ENCODE measurements at places on chromosomes 7 and 10.

DNA sequence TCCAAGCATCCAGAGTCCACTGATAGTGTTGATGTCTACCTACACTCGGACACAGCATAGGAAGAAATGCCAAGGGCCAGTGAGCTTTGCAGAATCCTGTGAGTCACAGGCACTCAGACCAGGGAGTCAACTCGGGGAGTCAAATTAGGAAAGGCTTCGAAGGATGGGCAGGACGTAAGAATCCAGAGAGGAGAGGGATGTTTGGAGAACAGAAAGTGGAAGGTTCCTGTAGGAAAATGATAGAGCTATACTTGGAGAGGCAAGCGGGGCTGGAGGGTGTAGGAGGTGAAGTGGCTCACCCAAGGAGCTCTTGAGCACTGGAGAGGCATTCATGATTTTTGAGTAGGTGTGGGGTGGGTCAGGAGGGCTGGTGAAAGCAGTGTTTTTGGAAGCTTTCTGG is 3.0 kb downstream of the ZYX start:
- DNase-seq, result no peak

- DNase-seq, result no peak
Observed at GRCh38 chr7:151867912-151868311, 9.0 kb downstream of the PRKAG2 start.

- peak; percentile 76 for DNase-seq
Observed at GRCh38 chr7:2637505-2638223, 5.9 kb downstream of the TTYH3 start.

DNA sequence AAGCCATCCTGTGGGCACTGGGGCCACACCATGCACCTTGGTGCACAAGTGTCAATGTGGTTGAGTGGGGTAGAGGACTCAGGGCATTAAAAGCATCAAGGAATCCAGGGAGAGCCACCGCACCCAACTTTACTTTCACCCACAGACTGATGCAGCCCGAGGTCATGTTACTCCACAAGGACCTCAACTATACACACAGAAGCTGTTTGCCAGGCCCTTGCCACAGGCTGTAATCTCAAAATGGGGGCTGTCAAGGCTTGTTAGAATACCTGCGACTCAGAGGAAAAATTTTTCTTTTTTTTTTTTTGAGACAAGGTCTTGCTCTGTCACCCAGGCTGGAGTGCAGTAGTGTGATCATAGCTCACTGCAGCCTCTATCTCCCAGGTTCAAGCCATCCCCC is 26.5 kb upstream of the KCTD7 start:
- DNase-seq, result no peak

- DNase-seq, result peak; percentile 77
Observed at GRCh38 chr7:29194594-29195427, at the start of gene CHN2. CHN2 (plus strand) TSS chr7:29194775.

DNA sequence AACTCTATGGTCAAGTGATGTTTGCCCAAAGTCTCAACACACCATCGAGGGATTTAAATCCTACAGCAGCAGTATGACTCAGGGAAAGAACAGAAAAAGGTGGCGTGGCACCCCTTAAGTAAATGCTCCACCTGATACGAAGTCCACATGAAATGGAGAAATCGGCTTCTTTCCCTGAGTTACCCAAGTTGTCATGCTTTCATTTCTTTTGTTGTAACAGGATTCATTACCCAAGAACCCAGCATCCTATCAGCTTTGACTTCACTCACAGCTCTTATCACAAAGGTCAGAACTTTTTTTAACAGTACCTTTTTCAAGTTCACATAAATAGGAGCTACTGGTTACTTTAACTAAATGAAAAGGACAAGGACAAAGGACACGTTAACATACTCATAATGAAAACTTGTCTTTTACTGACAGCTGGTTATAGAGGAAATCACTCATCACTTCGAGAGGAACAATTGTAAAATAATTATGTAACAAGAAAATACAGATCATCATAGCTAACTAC is 219.8 kb upstream of the FRMD4A start:
- DNase-seq, result no peak

GRCh38 chr10:3452683-3453361 is 280.2 kb upstream of the PITRM1 start:
- DNase-seq, result no peak

DNA sequence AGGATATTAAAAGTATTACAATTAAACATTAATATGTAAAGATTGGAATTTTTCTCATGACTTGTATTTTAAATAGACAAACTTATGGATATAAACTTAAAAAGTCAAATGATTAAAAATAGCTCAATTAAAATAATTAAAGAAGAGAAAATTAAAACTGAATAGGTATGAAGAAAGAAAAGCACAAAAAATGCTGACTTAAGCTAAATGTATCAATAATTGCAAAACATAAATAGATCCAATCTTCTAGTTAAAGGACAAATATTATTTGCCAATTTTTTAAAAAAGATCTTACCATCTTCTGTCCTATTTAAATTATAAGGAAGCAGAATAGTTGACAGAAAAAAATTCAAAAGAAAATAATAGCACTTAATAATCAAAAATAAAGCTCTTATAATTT is 646.3 kb upstream of the ANKRD30A start:
- DNase-seq, result no peak

DNA sequence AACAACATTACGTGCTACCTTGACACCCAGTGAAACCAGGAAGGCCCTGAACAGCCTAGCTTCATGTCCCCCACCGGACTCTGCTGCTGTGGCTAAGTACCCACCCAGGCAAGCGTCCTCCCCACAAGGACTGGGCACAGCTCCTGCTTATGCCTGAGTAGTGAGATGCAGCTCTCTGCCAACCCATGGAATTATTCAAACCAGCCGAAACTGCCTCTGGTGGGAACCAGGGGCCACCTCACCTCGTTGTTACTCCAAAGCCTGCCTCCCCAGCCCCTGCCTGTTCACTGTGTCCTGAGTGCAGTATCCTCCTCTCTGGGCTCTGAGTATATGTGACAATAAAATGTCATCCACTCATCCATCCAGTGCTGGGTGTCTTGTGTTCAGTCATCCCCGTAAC is 52.4 kb downstream of the CAMK2B start:
- no peak for DNase-seq

GRCh38 chr7:33986951-33987947 is 81.9 kb downstream of the BMPER start:
- no peak for DNase-seq

DNA sequence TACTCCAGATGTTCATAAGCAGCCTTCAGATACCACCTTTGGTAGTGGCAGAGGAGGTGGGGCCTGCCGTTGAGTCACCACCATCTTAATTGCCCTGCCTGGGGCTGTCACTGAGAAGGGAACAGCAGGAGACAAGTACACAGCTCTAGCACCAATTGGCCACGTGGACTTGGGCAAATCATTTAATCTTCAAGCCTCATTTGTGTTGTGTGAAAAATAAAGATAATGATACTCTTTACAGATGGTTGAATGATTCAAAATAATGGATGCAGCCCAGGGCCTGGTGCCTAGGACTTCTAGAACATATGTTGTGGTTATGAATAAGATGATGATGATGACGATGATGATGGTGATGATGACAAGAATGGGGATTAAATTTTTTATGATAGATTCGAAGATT is 111.9 kb upstream of the ADAM12 start:
- DNase-seq, result no peak

GRCh38 chr10:51532044-51532443 is 167.4 kb downstream of the CSTF2T start:
- DNase-seq, result no peak

DNA sequence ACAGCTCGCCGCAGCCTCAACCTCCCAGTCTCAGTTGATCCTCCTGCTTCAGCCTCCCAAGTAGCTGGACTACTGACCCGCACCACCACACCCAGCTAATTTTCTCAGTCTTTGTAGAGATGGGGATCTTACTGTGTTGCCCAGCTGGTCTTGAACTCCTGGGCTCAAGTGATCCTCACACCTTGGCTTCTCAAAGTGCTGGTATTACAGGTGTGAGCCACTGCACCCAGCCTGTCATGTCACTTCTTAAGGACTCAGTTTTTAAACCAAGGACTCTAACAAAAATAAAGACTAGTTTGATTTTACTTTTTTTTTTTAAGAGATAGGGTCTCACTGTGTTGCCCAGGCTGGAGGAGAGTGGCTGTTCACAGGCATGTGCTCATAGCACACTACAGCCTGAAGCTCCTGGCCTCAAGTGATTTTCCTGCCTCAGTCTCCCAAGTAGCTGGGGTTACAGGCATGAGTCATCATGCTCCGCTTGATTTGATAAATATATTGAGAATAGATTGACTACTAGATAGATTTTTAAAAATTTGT is 16.5 kb upstream of the PPP3CB start:
- no peak for DNase-seq

GRCh38 chr7:148726385-148726784 is 27.7 kb downstream of the CUL1 start:
- DNase-seq, result no peak

- DNase-seq, result no peak
Observed at GRCh38 chr7:105044449-105045070, 30.6 kb downstream of the KMT2E start.

GRCh38 chr10:79936625-79937615 is 12.0 kb downstream of the SFTPD start:
- DNase-seq, result no peak

- no peak for DNase-seq
Observed at GRCh38 chr7:136163340-136163801, 186.2 kb upstream of the MTPN start.

DNA sequence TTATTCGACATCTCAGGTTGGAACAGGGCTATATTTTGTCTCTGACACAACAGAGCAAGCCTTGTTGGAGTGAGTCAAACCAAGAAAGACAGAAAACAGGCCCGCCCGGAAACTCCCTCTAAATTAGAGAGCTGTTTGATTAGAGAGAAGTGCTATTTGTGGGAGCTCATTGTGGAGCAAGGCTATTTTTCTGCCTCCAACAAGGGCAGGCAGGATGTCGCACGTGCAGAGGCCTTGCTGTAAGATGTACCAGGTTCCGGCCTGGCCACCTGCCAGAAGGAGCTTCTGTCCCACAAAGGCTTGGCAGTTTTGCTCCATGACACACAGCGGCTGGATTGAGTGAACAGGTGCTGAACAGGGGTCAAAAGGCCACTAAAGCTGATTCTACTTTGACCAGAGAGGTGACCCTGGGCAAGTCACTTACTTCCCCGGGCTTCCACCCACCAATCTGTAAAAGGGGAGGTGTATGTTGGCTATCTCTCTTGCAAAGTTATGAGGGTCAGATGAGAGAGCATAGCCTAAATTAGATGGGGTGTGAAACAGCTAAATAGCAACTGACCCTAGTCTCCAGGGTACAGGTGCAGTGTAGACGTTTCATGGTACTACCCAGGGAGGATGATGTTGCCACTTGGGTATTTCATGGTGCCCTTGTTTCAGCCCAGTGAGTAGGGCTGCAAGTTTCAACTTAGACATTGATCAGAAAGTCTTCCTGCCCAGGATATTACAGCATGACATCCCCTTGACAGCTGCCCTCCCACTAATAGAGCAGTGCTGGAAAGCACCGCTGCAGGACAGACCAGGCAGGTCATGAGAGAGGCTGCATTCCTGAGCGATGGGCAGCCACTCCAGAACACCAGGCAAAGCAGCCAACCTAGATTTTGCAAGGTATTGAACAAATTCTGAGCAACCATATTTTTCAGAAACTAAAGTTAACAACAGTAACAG is 62.0 kb downstream of the VSTM4 start:
- DNase-seq, result no peak

DNA sequence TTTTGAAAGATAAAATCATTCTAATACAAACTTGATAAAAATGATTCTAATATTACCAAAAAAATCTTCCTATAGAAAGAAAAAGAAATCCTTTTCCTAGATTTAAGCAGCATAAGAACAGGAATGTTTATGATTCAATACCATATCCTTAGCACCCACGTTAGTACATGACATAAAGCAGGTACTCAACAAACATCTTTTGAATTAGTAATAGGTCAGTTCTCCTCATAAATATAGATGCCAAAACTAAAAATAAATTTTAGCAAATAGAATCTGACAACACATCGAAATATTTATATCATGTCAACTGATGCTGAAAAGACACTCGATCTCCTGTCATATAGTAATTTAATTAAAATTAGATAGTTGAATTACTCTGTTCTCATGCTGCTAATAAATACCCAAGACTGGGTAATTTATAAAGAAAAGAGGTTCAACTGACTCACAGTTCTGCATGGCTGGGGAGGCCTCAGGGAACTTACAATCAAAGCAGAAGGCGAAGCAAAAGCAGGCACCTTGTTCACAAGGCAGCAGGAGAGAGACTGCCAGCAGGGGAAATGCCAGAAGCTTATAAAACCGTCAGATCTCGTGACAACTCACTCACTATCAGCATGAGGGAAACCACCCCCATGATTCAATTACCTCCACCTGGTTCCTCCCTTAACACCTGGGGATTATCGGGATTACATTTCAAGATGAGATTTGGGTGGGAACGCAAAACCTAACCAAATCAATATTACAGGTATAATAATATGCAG is 191.8 kb downstream of the HTR7 start:
- DNase-seq, result no peak

- DNase-seq, result no peak
Observed at GRCh38 chr10:94093286-94093905, 99.7 kb downstream of the PLCE1 start.

- no peak for DNase-seq
Observed at GRCh38 chr7:107922886-107923285, 31.9 kb downstream of the DLD start.

DNA sequence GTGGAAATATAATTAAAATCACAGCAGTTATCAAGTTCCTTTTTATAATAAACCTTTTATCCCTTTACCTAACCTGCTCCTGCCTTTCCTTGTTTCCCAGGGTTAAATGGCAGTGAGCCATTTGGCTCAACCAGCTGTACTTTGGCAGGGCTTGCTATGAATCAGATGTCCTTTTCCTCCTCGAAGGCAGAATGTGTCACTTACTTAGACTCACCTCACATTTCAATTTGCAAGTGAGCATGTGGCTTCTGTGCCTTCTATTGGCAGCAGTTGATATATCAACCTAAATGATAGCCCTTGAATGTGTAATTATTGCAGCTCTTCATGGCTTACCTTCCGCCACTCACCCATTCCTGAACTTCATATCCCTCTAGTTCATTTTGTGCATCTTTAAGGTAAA is 301.7 kb downstream of the CSTF2T start:
- peak; percentile 38 for DNase-seq

DNA sequence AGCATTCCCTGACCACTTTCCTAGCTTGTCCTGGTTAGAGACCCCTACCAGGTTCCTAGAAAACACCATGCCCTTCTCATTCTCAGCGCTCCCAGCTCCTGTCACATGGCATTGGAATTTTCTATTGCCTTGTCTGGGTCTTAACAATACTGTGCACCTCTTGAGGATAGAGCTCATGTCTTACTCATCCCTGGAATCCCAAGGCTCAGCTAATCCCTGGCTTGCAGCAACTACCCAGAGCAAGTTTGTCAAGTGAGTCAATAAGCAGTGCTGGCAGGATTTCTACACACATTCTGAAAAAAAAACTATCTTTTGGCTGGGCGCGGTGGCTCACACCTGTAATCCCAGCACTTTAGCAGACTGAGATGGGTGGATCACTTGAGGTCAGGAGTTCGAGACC is 11.7 kb upstream of the PRDX3 start:
- no peak for DNase-seq

DNA sequence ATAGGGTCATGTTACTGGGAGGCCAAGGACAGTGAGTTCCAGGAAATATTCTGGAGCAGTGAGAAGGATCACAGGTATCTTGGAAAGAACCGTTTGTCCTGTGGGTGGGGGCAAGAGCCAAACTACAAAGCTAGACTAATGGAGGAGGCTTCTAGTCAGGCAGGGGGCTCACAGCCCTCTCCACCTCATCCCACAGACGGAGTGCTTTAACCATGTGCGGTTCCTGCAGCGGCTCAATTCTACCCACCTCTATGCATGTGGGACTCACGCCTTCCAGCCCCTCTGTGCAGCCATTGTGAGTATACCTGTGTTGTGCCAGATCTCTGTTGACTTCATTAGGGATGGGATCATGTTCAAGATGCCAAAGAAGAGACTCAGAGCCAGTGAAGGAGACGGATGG is 8.1 kb downstream of the SEMA4G start:
- no peak for DNase-seq
